ENCODE measurements at places on chromosomes 6 and 20.

GRCh38 chr20:59806578-59806975 is 126.9 kb downstream of the SYCP2 start:
- no peak for DNase-seq

- no peak for DNase-seq
Measured at GRCh38 chr6:142953373-142954273, 8.6 kb upstream of the HIVEP2 start.

GRCh38 chr20:34949120-34949519 is 6.5 kb downstream of the GSS start:
- no peak for DNase-seq

DNA sequence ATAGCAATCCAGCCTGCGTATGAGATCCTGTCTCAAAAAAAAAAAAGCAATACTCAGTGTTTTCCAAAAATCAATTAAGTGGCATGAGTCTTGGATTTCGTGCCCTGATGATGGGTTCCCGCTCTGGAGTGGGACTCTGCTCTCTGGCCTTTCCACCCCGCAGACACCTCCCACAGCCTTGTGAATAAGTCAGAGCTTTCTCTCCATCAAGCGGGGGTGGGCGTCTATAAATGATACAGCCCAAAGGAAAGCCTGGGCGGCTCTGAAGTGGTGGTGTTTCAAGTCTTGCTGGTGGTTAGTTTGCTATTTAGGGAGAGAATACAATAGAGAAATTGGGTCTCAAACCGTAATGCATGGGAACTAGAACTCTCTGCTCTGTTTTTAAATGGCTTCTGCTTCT is 52.5 kb upstream of the TAGAP start:
- DNase-seq: no peak

All from AG08396 (cell line).